B cell (primary cell): ENCODE measurements at places on chromosomes 11 and 22. TPM values are rescaled to one million over a fixed set of nuclear protein-coding genes. Genes with fewer than 3 reads are reported as not detected.
A peak's percentile ranks its signal among the peaks of the same experiment; 100 is the strongest.

Gene CD248
- polyA plus RNA-seq: 0.40 and 0.62 TPM in 2 replicates

DNA sequence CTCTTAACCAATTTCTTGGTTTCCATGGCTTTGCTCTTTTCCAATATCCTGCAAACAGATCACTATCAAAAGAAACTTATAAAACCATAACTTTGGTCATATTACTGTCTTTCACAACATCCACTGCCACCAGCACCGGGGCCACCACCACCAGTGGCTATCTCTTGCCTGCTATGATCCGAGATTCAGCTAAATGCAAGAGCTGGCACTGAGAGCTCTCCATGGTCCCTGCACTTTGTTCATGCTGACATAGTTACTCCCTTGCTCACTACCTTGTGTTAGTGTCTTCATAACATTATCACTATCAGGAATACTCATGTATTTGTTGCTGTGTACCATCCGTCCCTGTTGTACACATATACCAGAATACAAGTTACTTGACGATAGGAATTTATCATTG lies 299.0 kb downstream of the ETS1 start:
- no peak for DNase-seq
- H3K27me3 ChIP-seq: no peaks in the 10 kb centered on the region
- peak overlapping the region; percentile 94 for H3K27ac ChIP-seq
- no peak overlapping the region for H3K4me3 ChIP-seq
- H3K36me3 ChIP-seq: no peaks in the 10 kb centered on the region

GRCh38 chr11:4072668-4073285 lies 21.8 kb upstream of the RRM1 start:
- H3K4me1 ChIP-seq: peaks cover 4% of the 10 kb centered on the region
- H3K36me3 ChIP-seq: peaks cover 4% of the 10 kb centered on the region
- H3K27me3 ChIP-seq: no peaks in the 10 kb centered on the region
- DNase-seq: peak; percentile 82

GRCh38 chr11:69000831-69001242 lies 12.2 kb downstream of the MRGPRF start:
- no peak for DNase-seq
- H3K4me3 ChIP-seq: no peak overlapping the region
